ENCODE measurements at places on chromosomes 6 and 20.
A peak's percentile ranks its signal among the peaks of the same experiment; 100 is the strongest.

DNA sequence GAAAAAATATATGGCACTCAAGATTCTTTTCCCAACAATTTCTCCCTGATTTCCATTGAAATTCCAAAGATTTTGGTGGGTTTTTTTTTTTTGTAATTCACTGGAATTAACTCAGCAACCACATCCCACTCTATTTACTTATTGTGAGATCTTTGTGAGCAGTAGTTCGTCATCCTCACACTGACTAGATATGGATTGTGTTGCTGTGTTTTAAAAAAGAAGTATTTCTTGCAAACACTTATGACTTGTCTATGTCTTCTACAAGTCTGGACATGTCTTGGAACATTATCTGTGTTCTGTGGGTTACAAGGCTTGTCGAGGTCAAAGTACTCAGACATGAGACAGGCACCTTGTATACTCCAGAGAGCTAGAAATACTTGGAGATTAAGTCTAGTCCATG lies 7.3 kb upstream of the TENT5A start:
- peak; percentile 47 for DNase-seq

DNA sequence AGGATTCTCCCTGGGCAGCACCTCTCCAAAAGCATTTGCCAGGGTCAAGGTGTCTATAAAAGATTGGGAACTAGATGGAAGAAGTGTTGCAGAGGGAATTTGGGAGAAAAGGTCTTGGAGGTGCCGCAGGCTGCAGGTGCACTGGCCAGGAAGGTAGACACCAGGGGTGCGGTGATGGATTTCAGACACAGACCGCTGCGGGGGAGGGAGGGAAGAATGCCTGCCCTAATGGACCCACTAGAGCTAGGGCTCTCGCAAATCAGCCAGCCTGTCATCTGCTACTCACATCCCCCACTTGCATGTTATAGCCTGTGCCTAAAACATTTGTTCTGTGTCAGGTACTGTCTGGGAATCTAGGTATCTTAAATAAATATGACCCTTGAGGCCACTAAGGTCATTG lies 193.6 kb upstream of the SLC24A3 start:
- no peak for DNase-seq

DNA sequence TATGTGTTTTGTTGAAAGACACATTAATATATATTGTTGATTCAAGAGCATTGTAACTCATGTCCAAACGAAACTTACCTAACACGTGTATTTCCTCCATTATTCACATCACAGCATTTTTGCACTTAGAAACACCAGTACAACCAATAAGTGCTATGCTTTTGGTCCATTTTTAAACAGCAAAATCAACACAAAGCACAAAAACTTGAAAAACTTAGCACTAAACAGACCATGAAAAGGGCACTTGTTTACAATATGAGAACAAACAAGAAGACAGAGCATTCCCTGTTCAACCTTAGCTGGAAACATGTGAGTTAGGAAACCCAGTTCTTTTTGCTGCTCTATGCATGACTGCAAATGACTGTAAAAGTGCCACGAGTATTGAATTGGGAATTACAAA lies 9.6 kb downstream of the GLYATL3 start:
- no peak for DNase-seq

DNA sequence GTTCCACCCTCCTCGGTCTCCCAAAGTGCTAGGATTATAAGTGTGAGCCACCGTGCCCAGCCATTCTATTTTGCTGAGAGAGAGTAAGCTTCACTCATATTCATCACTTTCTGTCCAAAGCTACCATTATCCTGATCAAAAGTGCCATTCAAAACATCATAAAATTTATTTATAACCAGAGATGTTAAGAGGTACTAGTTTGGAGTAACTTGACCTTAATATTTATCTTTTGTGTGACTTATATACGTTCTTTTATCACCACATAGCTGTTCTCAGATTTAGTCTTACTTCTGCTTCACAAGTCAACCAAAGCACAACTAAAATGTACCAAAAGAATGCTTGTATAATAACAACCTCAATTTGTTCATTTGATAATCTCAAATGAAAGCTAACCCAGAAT lies 18.1 kb downstream of the AKIRIN2 start:
- no peak for DNase-seq

GRCh38 chr6:16474772-16475493 lies 236.5 kb downstream of the GMPR start:
- no peak for DNase-seq

GRCh38 chr6:89921691-89922090 lies 27.4 kb downstream of the GJA10 start:
- peak; percentile 12 for DNase-seq

DNA sequence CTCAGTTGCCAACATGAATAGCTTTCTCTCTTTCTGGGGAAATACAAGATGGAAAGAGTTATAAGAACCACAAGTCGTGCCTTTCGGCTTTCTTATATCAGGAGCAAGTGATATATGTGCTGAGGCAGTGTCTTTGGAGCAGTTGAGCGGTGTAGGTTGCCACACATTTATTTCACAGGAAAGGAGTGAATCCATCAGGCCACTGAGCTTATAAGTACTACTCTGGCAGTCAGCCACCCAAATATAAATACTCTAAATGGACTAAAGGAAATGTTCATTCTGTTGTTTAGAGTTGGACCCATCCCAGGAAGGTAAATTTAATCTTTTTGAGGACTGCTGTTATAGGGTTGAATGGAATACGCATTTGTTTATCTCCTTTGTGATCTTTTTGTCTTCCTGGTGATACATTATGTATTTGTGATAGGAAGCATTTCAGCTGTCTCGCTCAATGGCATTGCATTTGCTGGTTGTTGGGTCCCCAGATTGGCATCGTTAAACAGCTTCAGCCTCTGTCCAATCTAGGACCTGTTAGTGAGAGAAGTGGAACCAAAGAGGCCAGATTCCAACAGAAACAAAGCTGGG lies 139.7 kb downstream of the SOBP start:
- no peak for DNase-seq

DNA sequence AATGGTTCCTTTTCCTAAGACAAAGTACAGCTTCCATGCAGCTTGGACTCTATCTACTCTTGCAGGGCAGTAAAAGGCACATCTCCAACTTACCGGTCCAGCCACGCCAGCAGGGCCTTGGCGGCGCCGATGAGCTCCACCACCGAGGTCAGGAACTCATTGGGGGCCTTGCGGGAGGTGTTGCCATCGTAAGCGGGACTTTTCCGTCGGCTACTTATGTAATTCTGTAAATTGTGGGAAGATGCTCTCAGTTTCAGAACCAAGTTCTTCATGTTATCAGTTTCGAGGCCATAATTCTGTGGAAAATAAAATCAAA lies 68.5 kb downstream of the CNKSR3 start:
- DNase-seq = no peak

DNA sequence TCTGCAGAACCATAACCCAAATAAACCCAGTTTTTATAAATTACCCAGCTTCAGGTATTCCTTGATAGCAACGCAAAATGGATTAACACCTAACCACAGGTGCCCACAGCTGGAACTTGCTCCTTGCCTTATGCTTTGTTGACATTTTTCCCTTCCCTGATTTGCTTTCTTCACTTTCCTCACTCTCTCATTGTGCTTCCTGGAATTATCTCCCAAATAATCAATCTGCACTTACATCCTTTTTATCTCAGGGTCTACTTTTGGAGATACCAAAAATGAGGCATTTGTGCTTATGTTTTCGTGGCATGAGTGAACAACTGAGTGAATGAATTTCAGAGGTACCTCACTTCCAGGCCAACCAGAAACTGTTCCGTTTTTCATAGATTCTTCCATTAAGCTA lies 374.3 kb downstream of the DOK5 start:
- DNase-seq = no peak

DNA sequence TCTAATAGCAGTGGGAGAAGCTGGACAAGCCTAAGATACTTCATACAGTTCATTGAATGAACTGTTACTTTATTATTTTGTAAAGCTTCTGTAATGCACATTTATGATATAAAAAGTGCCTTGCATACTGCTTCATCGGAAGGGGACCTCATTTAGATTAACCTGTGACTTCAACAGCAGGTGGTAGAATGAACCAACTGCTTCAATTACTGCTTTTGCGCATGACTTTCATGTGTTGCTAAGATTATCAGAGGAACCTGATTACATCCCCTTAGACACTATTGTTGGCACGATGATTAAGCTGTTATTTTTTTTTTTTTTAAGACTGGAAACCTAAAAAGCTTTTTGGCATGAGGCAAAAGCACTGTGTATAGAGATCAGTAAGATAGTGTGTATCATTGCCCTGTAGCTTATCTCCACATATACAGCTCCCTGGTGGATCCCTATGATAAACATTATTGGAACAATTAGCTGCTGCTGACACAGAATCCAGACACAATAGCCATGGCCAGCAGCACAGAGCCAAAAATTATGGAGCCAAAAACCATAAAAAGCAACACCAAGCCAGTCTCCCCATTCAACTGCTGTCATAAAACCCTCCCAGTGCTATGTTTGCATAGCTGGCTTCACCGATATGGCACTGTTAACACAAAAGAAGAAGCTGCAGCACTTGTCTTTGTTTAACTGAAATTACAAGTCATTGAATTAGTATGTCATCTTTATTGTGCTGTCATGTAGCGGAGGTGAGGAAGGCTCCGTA lies 731.6 kb upstream of the MMS22L start:
- no peak for DNase-seq

DNA sequence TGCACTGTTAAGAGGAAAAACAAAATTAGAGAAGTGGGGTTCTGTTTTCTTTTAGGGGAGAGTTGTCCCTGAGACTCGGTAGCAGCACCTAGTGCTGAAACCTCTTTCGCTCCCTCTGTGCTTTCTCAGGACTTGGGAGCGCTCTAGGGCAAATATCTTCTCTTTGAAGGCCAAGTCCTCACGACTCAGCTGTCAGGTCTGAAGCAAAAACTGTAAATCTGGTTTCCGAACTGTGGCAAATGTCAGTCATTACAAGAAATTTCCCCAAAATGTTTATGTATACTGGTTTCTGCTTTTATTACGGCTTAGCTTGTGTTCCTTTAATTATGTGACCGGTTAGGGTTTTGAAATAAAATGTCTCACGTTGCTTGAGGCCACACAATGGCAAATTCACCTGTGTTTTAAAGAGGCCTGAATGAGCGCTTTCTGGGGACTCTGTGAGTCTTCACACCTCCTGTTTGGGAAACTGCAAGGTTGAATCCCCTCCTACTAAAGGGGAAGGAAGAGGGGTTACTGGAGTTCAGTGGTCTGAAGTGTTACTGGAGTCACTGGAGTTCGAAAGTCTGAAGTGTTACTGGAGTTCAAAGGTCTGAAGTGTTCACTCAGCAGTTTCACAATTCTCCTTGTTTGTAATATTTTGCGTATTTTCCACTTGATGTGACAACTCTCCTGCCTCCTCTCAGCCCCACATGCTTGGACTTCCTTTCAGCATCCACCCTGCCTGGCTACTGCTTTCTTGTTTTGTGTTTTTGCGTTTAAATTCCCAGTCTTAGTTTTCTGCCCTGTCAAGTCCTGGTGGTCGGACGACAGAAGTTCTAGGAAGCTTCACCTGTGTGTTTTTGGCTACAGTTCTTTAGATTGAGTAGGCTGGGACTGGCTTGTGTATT lies 1.6 kb downstream of the SMPDL3A start:
- peak; percentile 46 for DNase-seq

GRCh38 chr6:104118274-104118673 lies 741.4 kb downstream of the HACE1 start:
- peak; percentile 35 for DNase-seq

DNA sequence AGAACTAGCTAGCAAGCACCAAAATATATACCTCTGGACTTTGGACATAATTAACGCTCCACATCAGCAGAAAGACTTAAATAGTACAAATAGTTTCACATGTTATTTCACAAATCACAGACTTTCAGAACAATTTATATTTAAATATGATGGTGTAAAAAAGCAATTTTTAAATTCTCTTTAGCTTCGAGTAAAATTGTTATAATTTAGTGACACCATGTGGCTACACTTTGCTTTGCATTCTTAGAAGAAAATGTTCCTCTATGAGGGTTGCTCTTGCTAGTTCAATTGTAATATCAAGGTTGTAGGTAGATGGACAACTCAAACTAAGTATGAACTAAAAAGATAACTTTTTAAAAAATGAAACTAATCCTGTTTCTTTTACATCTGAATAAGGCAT lies 69.0 kb downstream of the BTBD9 start:
- peak; percentile 35 for DNase-seq

GRCh38 chr20:43982886-43983285 lies 68.2 kb downstream of the TOX2 start:
- no peak for DNase-seq

DNA sequence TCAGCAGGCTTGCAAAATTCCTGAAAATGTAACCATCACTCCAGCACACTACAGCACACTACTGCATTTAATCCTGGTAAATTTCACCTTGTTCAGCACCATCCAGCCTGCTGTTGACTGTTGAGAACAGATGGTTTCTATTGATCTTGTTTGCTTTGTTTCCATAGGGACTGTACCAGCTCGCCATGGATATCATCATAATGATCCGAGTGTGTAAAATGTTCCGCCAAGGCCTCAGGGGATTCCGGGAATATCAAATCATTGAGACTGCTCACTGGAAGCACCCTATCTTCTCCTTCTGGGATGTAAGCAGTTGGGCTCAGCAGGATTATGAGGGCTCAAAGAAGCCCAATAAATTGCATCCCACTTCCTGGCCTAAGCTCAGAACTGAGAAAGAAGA lies 4.1 kb downstream of the CNBD2 start:
- peak; percentile 20 for DNase-seq

GRCh38 chr20:49261173-49261572 lies 16.7 kb downstream of the ZNFX1 start:
- no peak for DNase-seq

GRCh38 chr6:145699462-145699861 lies 35.9 kb downstream of the EPM2A start:
- peak; percentile 81 for DNase-seq

- DNase-seq = no peak
These were observed 49.3 kb downstream of the PCSK2 start for GRCh38 chr20:17276101-17276500.

DNA sequence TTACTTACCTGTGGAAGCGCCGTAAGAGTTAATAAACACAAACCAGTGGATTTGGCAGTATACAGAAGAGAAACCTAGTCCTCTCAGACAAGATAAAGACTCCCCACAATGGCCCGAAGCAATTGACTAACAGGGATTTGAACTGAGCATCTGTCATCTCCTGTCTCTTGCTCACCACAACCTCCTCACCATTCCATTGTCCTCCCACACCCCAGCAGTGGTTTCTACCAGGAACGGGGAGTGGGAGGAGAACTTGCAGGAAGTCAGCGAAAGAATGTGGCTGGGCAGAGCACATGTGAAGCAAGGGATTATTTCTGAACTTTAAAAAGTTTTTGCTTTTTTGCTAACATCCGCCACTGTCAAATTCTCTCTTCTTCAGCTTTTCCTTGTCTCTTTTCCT lies 24.6 kb upstream of the TAAR1 start:
- peak; percentile 91 for DNase-seq

DNA sequence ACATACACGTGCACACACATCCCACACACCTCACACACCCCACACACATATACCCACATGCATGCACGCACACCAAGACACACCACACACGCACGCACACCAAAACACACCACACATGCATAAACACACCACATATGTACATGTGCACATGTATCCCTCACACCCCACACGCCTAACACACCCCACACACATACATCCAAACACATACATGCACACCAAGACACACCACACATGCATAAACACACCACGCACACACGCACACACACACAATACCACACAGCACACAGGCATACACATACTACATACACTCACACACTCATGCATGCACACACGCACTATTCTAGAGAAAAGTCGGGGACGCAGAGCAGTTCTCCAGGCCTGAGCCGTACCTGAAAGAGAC lies 671.5 kb downstream of the PRKN start:
- no peak for DNase-seq

GRCh38 chr6:71745525-71745924 lies 140.8 kb upstream of the RIMS1 start:
- DNase-seq = no peak

- peak; percentile 71 for DNase-seq
These were observed 1.9 kb downstream of the RRBP1 start for GRCh38 chr20:17679941-17680835.
